ENCODE measurements at places on chromosomes 1 and 21. TPM values are rescaled to one million over a fixed set of nuclear protein-coding genes. Genes with fewer than 3 reads are reported as not detected.
A peak's percentile ranks its signal among the peaks of the same experiment; 100 is the strongest.

DNA sequence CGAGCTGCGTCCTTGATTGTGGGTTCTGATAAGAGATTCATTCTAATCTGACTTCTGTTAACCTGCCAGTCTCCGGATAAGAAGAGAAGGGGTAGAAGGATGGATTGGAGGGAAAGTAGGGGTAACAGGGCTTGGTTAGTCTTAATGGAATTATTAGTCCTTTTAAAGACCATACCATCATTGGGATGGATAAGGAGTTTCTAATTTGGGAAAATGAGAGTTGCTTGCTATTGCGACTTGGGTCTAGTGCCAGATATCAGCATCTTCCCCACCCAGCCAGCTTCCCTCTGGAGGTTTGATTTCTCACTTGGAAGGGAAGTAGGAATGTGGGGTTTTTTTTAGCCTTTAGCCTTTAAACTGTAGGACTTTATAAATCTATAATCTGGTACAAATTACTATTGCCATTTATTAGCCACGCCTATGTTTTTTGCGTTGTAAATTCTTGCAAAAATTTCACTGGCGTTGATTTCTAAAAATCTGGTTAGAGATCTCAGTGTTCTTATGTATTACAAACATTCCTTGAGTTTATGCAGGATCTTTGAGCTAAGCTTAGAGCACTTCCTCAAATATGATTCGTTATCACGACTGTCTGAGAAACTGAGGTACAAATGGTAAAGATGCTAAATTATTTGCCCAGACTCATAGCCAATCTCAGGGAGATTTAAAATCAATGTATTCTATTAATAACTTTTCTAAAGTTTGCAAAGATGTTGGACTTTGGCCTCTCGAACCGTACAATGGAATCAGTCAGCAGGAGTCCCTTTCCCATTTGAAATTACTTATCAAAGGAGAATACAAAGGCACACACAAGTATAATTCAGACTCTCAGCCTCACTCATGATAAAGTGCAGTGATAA is 1.3 kb downstream of the FAM20B start:
- H3K27ac ChIP-seq, result peak overlapping the region; percentile 97
- H3K4me3 ChIP-seq, result peak overlapping the region; percentile 83
- H3K36me3 ChIP-seq, result no peaks in the 10 kb centered on the region
- no peaks in the 10 kb centered on the region for H3K27me3 ChIP-seq

- H3K36me3 ChIP-seq, result no peaks in the 10 kb centered on the region
- peaks cover 74% of the 10 kb centered on the region for H3K27me3 ChIP-seq
- no peak overlapping the region for H3K27ac ChIP-seq
Measured at GRCh38 chr1:147077936-147078605, 94.2 kb downstream of the PRKAB2 start.

- H3K4me3 ChIP-seq, result no peak overlapping the region
- H3K4me1 ChIP-seq, result peaks cover 11% of the 10 kb centered on the region
Measured at GRCh38 chr1:39354572-39354971, 136.9 kb upstream of the BMP8A start.

- H3K27ac ChIP-seq, result peak overlapping the region; percentile 40
- peaks cover 11% of the 10 kb centered on the region for H3K4me1 ChIP-seq
- peaks cover 3% of the 10 kb centered on the region for H3K36me3 ChIP-seq
- H3K27me3 ChIP-seq, result no peaks in the 10 kb centered on the region
Measured at GRCh38 chr1:179217943-179218507, 11.5 kb downstream of the ABL2 start.

The LENEP gene
- total RNA-seq, result not detected

The CKS1B gene
- 30.0 TPM for total RNA-seq
